Amygdala (tissue), 56 donors: ENCODE measurements at places on chromosomes 12 and 14.

DNA sequence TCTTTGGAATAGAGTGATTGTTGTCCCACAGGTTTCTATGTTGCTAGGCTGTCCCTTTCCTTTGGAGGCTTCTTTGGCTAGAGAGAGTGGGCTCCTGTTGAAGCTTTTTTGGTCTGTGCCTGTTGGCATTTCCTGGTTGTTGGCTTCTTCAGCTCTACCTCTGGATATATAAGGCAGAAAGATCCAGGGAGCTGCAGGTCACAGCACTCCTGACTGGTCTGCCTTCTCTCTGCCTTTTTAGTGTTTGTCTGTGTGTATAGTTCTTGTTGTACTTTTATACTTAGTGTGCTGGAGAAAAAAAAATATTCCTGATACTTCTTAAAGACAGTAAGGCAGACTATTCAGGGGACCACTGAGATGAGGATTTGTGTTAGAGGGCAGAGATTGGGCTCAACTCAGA lies 202.7 kb downstream of the FBXL14 start:
- DNase-seq: no peak

DNA sequence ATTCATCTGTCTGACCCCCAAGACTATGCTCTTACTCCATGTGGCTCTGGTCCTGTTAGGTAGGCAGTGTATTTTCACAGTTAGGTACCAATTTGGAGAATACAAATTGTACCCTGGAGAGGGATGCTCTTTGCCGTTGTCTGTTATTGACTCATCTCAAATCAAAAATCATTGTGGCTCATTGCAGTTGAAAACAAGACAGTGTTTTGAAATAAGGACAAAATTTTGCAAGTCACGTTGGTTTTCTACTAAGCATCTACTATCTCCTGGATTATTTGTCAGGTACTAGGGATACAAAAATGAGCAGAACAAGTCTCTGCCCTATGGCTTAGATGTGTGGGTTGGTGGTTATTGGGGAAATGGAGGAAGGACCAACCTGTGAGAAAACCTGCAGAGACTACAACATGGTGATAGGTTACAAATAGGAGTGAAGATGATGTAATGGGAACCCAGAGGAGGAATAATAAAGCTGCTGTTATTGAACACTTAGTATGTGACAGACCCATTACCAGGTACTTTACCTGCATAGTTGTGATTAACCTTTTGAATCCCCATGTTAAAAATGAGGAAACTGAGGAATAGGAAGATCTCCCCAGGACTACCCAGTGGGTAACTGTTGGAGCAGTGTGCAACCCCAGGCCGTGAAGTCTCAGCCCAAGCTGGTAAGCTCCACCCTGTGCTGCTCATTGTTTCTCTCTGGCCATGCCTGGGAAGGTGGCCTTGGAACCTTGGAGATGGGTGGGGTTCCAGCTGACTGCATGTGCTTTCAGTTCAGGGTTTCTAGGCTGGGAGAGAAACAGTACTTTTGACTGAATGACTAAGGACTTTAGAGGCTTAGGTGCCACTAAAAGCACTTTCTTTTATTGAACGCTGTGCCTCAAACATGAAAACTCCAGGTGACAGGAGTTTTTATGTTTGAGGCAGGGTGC lies 72.9 kb upstream of the SRSF5 start:
- DNase-seq: no peak

DNA sequence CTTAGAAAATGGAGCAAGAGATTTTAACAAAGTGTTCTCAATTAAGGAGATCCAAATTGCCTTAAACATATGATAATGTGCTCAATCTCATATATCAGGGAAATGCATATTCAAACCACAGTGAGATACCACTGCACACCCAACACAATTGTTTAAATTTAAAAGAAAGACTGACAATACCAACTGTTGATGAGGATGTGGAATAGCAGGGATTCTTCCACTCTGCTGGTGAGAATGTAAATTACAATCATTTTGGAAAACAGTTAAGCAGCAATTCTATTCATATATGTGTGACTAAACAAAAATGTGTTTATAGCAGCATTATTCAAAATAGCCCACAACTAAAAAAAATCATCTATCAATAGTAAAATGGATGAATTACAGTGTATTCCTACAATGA lies 144.2 kb downstream of the KICS2 start:
- DNase-seq: no peak

GRCh38 chr14:58463147-58463546 lies 35.6 kb downstream of the KIAA0586 start:
- no peak for DNase-seq

DNA sequence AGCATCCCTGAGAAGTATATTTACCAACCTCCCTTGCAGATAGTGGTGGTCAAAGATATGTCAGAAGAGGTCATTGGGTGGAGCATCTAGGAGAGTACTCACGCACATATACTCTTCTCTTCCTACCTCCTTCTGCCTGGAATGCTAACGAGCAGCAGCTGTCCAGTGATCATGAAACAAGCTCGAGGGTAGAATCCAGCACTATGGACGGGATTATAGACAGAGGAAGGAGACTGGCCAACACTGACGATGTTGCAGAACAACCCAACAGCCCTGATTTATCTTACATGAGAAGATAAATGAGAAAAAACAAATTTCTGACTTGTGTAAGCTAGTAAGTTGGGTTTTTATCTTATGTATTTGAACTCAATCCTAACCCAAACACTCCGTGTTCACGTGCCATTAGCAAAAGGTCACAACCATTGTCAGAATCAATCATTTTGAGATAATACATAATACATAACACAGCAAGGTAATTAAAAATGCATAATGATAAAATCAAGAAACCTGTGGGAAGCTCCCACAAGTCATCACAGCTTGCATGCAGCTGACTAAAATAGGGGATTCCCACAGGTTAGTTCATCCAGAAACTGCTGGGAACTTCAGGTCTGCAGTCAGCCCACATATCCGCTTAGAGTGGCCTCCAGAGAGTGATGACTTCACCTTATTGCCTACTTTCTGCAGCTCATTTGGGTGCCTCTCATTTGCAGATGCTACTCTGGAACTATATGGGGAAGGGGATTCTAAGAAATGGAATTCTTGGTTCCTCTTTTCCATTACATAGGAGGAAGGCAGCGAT lies 36.3 kb upstream of the STK38L start:
- DNase-seq: no peak

DNA sequence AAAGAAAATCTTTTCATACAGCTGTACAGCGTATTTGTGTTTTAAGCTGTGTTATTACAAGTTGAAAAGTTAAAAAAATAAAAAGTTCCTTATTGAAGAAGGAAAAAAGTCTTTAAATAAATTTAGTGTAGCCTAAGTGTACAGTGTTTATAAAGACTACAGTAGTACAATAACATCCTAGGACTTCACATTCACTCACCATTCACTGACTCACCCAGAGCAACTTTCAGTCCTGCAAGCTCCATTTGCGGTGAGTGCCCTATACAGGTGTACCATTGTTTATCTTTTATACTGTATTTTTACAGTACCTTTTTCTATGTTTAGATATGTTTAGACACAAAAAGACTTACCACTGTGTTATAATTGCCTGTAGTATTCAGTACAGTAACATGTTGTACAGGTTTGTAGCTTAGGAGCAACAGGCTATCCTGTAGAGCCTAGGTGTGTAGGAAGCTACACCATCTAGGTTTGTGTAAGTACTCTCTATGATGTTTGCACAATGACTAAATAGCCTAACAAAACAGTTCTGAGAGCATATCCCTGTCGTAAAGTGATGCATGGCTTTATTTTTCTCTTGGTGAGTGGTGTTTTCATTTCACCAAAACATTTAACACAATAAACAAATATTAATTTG lies 275.2 kb downstream of the DACT1 start:
- no peak for DNase-seq

DNA sequence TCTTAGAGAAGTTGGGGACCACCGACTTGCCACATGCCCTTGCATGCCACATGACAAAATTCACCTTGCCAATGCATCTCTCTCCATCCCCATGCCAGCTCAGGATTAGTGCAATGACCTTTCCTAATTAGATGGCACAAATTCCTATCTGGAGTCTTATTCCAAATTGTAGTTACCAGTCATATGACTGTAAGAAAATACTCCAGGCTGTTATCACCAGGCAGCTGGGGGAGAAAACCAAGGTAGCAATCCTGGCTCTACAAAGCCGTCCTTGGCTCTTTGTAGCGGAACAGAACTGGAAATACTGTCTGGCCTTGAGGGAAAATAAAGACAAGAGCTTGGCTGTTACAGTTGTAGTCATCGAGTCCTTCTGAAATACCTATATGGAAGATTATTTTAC lies 208.5 kb upstream of the DIO2 start:
- no peak for DNase-seq

DNA sequence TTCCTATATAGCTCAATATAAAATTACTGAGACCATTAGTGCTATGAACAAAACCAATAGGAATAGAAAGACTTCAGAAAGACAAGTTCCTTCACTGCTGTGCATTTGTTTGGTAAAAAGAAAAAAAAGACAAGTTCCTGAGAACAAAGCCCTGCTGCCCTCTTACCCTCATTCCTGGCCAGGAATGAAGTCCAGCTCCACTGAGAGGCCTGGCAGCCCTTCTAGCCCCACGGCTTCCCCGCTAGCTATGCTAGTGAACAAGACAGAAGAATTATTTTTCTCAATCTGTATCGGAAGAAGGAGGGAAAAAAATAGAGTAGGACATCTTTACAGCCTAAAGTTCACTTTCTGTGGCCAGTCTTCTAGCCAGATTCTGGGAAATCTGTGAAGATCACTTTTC lies 1.6 kb downstream of the MFAP5 start:
- DNase-seq: no peak

DNA sequence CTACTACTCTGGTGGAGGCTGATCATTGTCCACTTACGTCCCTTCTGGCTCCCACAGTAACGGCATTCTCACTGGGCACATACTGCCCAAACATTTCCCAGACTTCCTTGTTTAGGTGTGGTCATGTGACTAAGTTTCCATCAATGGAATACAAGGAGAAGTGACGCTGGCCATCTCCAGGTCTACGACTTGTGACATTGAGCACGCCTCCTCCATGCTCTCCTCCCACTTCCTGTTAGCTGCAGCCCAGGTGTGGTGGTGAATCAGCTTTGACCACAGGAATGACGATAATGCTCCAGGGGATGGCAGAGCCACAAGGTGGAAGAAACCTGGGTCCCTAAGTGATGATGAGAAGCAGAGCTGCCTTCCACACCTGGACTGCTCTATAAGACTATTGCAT lies 6.0 kb upstream of the SLC24A4 start:
- no peak for DNase-seq

DNA sequence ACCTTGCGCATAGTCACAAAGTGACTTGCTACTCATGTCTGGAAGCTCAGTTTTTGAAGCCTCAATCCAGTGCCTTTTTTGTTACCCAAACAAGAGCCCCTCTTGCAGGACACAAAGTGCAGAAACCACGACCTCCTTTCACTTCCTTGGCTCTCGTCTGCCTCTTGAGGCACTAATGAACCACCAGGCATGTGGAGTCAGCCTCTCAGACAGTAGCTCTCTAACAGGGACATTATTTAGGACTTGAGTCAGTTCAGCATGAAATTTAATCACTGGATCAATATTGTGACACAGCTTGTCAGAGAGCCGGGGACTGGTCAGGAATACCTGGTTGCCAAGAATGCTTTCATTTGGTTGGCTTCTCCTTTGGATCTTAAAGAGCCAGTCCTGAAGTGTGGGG lies 46.7 kb downstream of the HSPB8 start:
- DNase-seq: no peak
